ENCODE measurements at places on chromosomes 5 and 9. TPM values are rescaled to one million over a fixed set of nuclear protein-coding genes. Genes with fewer than 3 reads are reported as not detected.

- DNase-seq, result no peak
These were observed 93.5 kb downstream of the PHF2 start for GRCh38 chr9:93669958-93670207.

FAM221B gene
- total RNA-seq, result not detected

DNA sequence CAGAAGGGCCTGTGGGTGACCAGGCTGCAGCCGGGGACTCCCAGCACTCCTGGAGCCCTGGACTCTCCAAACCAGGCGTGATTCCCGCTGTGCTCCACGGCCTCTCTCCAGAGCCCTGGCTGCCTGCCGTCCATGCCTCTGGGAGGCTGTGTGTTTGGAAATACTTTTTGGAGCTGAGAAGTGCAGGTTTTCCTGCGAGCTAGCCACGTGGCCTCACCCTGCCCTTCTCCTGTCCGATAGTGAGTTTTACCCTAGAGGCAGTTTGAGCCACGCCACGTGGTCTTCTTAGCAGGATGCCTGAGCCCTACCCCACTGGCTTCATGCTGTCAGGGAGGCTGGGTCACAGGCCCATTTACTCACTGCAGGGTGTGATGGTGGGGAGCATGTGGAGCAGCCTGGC is 71.3 kb downstream of the COL5A1 start:
- peak; percentile 90 for DNase-seq

- peak; percentile 53 for DNase-seq
These were observed 745 bp upstream of the CLTA start for GRCh38 chr9:36189976-36190375.

GRCh38 chr9:27586304-27586703 is 13.0 kb upstream of the C9orf72 start:
- no peak for DNase-seq

PCDHGA3 gene
- total RNA-seq, result 2.5 TPM

MYMK gene
- not detected for total RNA-seq

GRCh38 chr5:167916706-167917105 is 374.7 kb upstream of the WWC1 start:
- peak; percentile 71 for DNase-seq

CDH6 gene
- total RNA-seq, result 6.9 TPM

DNA sequence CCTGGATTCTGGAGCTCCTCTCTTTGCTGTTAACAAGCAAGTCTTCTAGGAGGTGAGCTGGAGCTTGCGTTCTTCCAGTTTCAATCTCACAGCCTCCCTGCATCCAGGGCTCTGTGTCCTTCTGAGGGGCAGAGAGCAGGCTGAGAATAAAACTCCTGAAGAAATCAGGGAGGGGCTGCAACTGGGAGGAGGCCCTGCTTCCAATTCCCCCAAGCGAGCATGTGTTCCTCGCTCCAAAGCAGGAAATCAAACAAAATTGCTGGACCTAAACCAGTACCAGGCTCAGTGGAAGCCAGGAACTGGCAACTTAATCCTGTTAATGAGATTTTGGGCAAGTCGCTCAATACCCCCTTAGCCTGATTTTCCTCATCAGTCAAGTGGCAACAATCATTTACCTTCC is 181.8 kb downstream of the ASTN2 start:
- DNase-seq, result no peak

- DNase-seq, result no peak
These were observed 678.4 kb upstream of the RGMB start for GRCh38 chr5:98095072-98095471.

POLR3G gene
- 1.6 TPM for total RNA-seq

DNA sequence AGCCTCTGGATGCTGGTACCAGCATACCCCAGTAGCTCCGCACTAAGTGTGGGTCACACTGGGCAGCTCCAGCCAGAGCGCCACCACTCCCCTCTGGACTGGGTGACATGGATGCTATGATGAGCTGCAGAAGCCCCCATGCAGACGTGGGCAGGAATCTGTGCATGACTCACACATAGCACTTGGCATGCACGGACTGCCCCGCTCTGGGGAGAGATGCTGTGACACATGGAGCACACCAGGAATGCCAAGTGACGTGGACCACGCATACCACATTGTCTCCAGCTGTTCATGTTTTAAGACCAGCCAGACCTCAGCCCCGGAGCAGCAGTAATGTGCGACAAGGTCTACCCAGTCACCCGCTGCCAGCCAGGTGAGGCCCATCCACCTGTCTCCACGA is 64.1 kb downstream of the SEMA4D start:
- DNase-seq, result no peak

GRCh38 chr9:87889882-87890252 is 7.2 kb downstream of the SPATA31E1 start:
- no peak for DNase-seq

DNA sequence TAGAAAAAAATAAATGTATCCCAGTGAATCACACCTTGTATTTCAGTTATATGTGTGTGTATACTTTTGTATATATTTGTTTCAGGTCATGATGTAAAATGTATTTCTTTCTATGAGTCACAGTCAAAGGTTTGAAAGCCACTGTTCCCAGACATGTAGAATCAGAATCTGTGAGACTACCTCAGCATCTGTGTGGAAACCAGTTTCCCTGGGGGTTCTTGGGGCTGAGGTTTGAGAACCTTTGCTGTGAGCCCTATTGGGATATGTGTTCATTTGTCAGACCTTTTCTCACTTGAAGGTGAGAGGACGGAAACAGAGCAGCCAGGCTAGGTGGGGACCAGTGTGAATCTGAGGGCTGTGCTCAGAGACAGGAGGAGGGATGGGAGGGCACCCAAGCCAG is 78.7 kb upstream of the SAP30L start:
- no peak for DNase-seq

DOK3 gene
- 4.6 TPM for total RNA-seq

DNA sequence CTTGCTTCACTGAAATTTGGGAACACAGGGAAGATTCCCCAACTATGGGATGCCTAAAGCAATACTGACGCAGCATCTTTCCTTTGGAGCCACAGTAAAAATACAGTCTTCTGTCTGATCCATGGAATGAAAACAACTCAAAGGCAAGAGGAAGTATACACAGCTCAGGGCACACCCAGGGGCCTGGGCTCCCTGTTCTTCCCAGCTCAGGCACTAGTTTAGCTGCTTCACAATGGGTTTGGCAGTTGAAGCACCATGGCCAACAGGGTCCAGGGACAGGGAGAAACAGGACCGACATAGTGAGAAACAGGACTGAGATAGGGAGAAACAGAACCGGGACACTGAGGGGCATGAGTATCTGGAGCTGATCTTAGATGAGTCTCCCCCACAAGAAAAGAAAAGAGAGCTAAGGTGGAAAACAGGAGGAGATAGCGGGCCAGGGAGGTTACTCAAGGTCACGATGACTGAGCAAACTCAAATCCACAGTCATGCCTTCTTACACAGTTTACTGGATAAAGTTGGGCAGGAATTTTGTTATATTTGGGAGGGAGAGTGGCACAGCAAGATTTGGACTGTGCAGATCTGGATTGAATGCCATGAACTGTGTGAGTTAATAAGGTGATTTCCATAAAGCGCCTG is 198.8 kb downstream of the SMARCA2 start:
- no peak for DNase-seq

DNA sequence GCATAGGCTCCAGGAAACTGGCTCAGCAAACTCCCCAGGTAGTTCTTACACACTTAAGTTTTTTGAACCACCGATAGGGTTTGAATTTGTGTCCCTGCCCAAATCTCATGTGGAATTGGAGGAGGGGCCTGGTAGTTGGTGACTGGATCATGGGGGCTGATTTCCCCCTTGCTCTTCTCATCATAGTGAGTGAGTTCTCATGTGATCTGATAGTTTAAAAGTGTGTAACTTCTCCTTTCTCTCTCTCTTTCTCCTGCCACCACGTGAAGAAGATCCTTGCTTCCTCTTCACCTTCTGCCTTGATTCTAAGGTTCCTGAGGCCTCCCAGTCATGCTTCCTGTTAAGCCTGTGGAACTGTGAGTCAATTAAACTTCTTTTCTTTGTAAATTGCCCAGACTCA is 22.4 kb upstream of the HACD4 start:
- no peak for DNase-seq

TRAF2 gene
- 3.6 TPM for total RNA-seq

- DNase-seq, result no peak
These were observed 23.3 kb downstream of the PITX1 start for GRCh38 chr5:135010502-135011354.

DNA sequence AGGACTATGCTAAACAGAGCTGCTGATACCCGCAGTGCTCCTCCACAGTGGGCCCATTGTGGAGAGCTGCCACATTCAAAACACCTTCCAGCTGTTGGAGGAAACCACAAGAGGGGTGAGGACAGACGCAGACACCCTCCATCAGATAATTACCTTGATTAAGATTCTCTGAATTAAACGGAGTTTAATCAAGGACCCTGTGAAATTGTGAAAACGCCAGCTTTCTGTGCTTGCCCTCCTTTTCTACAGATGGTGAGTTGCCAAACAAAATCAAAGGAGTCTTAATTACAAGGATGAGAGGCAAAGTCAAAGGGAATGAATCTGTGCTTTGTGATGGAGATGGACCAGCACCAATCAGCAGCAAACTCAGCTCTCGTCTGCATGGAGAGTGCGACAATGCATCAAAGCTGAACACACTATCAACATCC is 596.1 kb downstream of the ELAVL2 start:
- DNase-seq, result no peak

- peak; percentile 93 for DNase-seq
These were observed 92.1 kb downstream of the DAB2IP start for GRCh38 chr9:121743441-121744001.

DNA sequence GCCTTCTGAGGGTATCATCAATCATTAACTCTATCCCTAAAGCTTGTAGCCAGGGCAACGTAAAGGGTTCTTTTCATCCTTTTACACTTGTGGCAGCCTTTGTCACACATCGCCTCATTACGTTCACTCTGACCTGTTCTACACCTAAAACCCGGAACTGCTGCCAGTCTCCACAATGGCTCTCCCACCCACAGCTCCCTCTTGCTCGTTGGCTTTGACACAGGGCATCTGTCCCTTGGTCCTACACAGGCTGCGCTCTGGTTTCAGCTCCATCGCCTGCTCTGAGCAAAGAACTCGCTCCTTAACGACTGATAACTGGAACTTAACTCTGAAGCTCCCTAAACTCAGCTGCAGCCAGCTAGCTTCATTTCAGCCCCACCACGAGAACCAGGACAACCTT is 112.8 kb upstream of the CTNND2 start:
- no peak for DNase-seq

GRCh38 chr5:93578813-93579691 is 2.0 kb downstream of the NR2F1-AS1 start:
- DNase-seq, result peak; percentile 83

DNA sequence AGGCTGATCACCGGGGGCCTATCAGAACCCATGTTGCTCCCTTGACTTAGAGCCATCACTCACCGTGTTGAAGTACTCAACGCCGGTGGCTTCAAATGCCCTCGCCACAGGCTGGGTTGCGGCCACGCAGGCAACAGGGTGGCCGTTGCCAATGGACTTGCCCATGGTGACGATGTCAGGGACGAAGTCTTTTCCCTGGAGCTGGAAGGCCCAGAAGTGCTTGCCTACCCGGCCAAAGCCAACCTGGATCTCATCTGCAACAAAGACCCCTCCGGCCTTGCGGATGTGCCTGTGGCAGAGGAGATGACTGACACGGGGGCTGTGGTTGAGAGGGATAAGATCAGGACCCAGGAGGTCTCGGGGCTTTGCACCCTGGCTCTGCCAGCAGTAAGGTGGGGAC is 10.3 kb downstream of the PHYKPL start:
- no peak for DNase-seq

DNA sequence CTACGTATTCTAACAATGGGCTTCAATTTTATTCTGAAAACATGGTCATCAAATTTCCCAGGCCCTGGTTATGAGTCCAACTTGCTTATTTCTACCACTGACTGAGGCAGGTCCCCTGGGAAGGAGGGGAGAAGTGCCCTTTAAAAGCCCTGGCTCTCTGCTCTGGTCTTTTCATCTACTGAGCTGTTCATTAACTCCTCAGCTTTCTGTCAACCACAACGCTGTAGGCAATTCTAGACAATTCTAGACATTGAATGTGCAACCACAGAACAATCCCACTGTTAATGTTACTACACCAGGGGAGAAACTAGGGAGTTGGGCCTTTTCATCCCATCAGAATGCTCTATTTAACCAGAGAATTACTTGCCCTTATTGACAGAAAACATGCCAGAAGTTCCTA is 10.0 kb downstream of the MOCS2 start:
- no peak for DNase-seq

DNA sequence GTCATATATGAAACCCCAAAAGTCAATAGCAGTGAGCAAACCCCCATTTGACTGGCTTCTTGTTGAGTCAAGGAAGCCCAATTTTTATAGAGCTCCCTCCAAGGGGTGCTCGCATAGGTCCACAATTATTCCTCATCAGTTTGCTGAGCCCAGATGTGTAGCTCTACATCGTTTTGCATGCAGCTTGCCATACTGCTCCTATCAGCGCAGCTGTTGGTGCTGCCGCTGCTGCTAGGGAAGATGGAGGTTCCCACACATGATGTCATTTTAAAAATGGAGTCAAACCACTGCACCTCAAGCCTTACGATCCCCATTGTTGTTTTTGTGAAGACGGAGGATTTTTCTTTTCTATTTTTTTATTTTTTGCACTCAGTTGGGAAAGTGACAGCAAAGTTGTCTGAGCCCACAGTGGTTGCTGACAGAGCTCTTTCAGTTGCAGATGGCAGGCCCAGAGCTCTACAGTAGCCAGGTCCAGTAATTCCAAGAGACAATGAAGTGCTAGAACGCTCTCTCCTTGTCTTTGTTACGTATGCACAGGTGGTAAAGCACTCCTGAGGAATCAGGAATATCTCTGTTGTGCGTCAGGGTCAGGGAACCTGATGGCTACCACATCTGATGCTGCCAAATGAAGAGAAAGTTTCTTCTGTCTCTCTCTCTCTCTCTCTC is 23.2 kb upstream of the C5orf63 start:
- no peak for DNase-seq
